ENCODE measurements at places on chromosomes 11 and 22.

DNA sequence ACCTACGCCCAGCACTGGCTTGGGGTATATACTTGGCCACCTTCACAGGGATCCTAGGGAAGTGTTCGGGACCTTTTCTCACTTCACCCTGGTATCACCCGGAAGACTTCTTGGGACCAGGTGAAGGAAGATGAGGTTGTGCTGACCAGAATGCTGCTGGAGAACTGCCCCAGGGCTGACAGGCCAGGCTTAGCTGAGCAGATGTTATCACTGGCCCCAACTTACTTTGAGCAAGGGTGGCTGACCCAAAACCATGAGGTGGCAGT lies 4.5 kb downstream of the FTH1 start:
- no peak for DNase-seq

DNA sequence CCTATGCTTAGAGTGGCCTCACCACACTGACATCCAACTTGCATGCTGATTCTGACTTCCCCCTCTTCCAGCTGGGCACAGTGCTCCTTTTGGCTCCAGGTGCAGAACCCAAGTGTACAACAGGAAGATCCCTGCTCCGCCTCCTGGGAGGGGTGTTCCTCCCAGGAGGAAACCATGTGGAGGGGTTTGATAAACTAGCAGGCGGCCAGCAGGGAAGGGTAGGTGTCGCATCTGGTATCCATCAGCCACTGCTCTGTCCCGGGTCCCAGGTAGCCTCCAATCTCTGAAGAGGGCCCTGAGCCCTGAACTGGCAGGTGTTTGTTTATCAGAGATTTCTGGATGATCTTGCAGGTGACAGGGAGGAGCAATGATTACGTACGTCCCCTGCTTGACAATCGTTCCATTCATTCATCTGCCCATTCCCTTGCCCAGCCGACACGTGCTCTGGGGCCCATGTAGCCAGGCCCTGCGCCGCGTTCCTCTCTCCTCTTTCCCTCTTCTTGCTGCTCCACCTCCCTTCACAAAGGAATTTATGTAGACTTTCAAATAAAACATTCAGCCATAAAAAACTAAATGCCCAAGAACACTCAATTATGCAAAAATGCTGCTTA lies 41.2 kb upstream of the MICAL2 start:
- no peak for DNase-seq

GRCh38 chr22:38296372-38296771 lies 20.9 kb downstream of the CSNK1E start:
- no peak for DNase-seq

DNA sequence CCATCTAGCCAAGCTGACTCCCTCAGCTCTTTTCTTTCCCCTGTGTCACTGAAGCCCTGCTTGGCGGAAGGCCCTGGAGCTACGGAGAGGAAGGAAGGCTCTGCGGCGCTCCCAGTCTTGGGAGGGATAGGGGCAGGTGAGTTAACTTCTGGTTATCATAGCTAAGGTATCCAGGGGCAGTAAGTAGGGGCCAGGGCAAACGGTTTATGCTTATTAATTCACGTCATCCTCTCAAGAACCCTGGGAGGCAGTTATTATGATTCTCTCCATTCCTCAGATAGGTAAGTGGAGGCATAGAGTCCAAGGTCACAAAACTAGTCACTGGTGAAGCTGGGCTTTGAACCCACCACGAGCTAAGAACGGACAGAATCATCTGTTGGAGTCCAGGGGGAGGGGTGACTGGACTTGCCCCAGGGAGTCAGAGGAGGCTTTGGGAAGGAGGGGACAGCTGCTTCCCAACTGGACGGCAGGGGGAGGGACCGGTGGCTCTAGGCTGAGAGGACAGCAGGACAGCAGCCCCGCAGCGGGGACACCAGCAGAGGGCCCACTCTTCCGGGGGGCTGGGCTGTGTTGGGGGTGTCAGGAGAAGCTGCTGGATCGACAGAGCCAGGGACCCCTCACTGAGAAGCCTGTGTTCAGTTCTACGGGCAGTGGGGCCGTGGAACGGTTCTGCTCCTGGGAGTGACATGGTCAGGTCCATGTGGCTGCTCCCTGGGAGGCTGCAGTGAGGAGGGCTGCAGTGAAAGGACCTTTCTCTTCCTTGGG lies 3.5 kb downstream of the BAIAP2L2 start:
- no peak for DNase-seq

DNA sequence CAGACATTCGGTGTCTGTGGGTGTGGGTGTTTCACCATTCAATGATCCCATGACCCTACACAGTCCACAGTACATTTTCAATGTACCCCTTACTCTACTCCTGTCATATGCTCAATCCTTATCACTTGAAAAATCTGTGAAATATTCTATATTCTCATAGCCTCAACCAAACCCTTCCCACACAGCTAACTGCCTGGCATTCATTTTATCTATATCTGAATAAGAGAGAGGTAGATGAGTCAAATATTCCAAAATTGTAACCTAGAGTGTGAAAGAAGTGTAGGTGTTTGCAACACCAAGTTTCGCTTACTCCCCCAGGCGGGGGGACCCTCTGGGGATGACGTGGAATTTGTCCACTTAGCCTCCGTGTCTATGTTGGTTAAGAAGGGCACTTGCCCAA lies 354.8 kb downstream of the ETS1 start:
- no peak for DNase-seq

DNA sequence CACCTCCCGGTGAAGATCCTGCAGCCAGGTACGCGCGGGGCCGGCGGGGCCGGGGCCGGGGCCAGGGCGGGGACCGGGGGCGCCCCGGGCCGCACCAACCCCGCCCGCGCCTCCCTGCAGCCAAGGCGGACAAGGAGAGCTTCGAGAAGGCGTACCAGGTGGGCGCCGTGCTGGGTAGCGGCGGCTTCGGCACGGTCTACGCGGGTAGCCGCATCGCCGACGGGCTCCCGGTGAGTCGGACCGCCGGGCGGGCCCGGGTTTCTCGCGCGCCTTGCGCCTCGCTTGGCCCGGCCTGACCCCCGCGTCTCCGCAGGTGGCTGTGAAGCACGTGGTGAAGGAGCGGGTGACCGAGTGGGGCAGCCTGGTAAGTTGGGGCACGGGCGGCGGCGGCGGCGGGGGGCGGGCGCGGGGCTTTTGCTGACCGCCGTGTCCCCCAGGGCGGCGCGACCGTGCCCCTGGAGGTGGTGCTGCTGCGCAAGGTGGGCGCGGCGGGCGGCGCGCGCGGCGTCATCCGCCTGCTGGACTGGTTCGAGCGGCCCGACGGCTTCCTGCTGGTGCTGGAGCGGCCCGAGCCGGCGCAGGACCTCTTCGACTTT lies 531 bp downstream of the PIM3 start:
- no peak for DNase-seq

DNA sequence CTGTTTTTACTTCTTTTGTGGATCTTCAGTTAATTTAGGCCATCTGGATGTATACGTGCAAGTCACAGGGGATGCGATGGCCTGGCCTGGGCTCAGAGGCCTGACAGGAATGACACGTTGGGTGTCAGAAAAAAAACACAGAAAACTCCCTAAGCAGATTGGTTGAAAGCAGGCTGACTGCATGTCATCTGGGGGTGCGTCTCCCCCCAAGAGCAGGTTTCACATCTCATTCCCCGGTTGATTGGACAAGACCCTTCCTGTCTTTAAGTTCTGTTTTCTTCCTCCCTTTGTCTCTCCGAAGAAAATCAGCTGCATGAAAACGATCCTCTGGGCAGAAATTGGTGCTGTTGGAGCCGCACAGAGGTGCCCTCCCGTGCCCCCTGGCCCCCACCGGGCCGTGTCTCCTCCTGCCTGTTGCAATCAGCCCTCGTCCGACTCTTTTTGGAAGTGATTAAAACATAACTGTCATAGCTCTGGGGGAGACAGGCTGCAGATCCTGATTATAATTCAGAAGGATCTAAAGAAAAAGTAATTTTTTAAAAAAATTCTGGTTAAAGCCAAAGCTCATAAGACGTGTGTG lies 71.8 kb upstream of the PARVG start:
- no peak for DNase-seq

DNA sequence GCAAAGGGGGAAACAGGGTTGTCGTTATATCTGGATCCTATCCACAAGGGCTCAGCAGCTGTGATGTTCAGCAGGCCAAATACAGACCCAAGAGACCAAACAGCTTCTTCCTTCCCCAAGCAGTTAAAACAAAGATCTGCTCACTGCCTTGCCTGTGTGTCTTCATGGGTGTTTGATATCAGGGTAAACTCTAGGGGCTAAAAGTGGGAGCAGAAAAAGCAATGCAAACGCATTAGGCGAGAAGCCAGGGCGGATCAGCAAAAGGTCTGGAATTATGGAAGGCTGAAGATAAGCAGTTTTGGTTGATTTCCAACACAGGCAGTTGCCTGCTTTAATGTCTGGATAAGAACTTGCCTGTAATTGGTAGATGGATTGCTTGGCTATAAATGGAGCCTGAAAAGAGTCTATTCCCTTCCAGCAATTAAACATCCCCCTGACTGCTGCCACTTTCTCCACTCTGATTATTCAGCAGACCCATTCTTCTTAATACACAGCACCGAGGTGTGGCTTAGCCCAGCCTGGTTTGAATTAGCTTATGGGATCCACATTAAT lies 126.3 kb downstream of the COMMD9 start:
- no peak for DNase-seq

DNA sequence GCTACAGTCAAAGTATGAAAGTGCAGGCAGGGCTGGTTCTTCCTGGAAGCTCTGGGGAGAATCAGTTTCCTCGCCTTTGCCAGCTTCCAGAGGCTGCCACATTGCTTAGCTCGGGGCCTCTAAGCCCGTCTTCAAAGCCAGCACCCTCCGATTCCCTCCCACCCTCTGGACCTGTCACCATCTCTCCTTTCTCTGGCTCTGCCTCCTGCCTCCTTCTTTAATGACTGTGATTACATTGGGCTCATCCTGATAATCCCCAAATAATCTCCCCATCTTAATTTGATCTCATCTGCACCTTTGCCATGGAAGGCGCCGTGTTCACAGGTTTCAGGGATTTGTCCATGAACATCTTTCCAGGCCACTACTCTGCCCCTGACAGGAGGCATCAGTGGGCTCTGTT lies 42.5 kb downstream of the MCM5 start:
- no peak for DNase-seq

DNA sequence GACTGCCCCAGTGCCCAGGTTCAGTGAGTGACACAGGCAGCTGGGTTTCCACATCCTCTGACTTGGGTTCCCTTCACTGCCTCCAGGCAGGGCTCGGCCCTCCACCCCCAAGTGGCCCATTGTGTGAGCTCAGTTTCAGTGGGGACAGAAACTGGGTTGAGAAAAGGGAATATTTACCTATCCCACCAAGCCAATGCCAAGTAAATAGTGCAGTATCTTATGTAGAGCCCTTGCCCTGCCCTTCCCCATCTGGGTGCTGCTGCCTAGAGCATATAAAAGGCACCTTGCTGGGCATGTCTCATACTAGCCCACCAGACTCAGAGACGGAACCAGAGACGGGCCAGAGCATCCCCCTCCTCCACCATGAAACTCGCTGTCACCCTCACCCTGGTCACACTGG lies at the start of gene SCGB1A1:
Gene SCGB1A1, plus strand, starts transcription at position 301 of the 400 bp plus-strand sequence. Its CDS starts 63 bp downstream, at position 364.
- DNase-seq: no peak

GRCh38 chr11:639332-639955 lies 2.4 kb downstream of the DRD4 start:
- no peak for DNase-seq

DNA sequence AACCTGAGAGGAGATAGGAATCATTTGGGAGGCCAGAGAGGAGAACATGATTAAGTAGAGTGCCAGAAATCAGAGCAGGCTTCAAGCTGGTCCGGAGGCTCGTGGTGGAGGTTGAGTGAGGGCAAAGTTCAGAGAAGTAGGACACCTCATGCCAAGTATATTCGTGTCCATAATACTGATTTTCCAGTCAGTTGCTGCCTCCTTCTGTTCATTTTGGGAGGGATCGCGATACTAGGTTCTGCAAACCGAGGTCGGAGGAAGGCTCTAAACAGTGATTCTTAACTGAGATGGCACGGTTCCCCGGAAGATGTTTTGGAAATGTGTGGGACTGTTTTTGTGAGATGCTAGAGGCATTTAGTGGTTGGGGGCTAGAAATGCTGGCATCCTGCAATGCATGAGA lies 13.6 kb upstream of the CD3E start:
- DNase-seq: peak; percentile 22

GRCh38 chr22:31206896-31207687 lies 5.0 kb upstream of the LIMK2 start:
- DNase-seq: no peak

DNA sequence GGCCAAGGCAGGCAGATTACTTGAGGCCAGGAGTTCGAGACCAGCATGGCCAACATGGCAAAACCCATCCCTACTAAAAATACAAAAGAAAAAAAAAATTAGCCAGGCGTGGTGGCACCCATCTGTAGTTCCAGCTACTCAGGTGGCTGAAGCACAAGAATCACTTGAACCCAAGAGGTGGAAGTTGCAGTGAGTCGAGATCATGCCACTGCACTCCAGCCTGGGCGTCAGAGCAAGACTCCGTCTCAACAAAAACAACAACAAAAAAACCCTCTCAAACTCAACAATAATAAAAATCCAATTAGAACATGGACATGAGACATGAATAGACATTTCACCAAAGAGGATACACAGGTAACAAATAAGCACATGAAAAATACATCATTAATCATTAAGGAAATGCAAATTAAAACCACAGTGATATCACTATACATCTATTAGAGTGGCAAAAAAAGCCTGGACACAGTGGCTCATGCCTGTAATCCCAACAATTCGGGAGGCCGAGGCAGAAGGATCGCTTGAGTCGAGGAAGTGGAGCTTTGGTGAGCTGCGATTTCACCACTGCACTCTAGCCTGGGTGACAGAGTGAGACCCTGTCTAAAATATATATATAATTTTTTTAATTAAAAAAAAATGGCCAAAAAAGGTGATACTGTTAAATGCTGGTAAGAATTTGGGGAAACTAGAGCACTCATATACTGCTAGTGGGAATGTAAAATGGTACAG lies 12.7 kb upstream of the SEPTIN5 start:
- DNase-seq: no peak

DNA sequence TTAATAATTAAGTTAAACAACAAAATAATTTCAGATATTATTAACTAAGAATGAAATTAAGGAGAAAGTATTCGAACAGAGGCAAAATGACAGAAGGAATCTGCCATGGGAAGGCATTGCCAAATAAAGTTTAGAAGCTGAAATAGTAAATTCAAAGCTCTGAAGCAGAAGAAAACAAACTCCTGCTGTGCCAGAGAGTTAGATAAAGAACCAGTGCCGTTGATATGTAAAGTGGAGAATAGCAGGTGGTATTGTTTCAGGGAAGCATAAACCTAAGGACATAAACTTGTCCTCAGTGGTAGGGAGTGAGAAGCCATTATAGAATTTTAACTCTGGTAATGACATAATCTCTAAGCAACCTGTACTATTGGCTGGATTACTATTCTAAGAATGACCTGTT lies 2.7 kb upstream of the HBG2 start:
- no peak for DNase-seq

DNA sequence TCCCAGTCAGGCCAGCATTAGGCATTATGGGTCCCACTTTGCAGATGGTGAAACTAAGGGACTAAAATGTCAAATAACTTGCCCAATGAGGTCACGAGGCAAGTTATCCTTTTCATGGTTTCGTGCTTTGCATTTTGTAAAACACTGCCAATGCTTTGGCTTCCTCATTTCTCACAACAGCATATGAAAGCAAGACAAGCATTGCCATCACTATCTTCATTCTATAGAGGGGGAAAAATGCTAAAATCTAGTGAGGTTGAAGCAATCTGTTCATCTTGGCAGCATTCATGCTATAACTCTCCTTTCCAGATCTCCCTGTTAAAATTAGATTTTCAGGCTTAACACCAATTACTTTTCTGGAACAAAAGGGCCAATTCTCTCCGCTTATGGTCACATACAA lies 14.8 kb downstream of the FAM181B start:
- DNase-seq: no peak
